ENCODE measurements at places on chromosomes 2 and 18.

GRCh38 chr2:189511210-189511959 is 69.2 kb downstream of the SLC40A1 start:
- DNase-seq: no peak

GRCh38 chr2:176130957-176131847 is 1.7 kb downstream of the HOXD8 start:
- DNase-seq: no peak

- DNase-seq: no peak
Observed at GRCh38 chr2:70192516-70192915, 1.7 kb upstream of the C2orf42 start.

DNA sequence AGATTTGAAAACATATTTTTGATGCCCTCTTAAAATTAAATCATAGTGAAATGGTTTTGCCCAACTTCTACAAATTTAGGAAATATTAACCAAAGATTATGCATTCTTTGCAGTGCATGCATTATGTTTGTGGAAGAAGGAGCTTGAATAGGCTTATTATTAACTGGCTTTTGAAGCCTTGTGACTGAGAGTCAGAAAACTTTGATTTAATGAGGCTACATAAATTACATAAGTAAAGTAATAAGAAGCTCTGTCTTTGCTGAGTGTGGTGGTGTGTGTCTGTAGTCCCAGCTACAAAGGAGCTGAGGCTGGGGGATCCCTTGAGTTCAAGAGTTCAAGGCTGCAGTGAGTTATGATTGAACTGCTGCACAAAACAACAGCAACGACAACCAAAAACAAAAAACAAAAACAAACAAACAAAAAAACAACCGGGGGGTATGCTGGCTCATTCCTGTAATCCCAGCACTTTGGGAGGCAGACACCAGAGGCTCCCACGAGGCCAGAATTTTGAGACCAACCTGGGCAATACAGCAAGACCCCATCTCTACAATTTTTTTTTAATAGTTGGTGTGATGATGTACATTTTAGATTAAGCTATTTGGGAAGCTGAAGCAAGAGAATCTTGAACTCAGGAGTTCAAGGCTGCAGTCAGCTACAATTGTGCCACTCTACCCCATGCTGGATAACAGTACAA is 57.0 kb upstream of the LRRTM4 start:
- no peak for DNase-seq

DNA sequence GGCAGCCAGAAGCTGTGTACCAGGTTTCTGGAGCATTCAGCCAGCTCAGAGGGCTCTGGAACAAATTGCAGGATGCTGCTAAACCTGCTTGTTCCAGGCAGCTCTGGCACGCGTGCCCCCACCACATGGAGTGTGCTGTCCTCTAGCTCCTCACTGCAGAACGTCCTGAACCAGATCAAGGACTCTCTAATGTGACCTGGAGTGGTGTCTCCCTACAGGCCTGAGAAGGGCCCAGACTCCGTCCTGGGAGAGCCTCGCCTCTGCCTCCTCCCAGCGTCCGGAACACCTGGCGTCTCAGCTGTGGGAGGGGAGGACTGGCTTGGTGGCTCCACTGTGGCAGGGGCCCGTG is 115.6 kb upstream of the GPC1 start:
- no peak for DNase-seq

- no peak for DNase-seq
Observed at GRCh38 chr2:54388076-54388475, 68.1 kb upstream of the SPTBN1 start.

DNA sequence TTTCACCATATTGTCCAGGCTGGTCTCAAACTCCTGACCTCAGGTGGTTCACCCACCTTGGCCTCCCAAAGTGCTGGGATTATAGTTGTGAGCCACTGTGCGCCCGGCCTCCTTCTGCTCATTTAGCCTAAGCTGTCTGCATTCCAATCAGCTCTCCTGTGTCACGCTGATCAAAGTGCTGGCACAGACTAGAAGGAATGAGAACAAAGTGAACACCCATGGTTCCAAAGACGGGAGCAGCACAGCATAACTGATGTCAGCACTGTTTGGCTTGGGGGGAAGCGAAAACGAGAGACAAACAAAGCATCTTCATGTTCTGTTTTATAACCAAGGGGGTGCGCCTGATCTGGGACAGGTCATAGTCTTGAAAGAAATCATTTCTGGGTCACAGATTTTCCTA is 43.3 kb downstream of the DIPK1C start:
- no peak for DNase-seq

- no peak for DNase-seq
Observed at GRCh38 chr18:55396979-55397378, 191.0 kb downstream of the TCF4 start.

Measured in upper lobe of right lung (tissue), 1 donor.